Activated T-cell treated with anti-CD3 and anti-CD28 coated beads, Interleukin-2, amount 50 U/mL, for 72 hours (primary cell): ENCODE measurements at places on chromosomes 12 and 14. TPM values are rescaled to one million over a fixed set of nuclear protein-coding genes. Genes with fewer than 3 reads are reported as not detected.

Gene RASSF8
- total RNA-seq, result 1.3 TPM

Gene SCN8A
- 0.79 TPM for total RNA-seq

Gene TAS2R13
- total RNA-seq, result 0.53 TPM

- no peak for DNase-seq
Measured at GRCh38 chr14:73234586-73235394, 2.5 kb upstream of the PAPLN start.

- peak; percentile 59 for DNase-seq
Measured at GRCh38 chr12:125185740-125186470, 120.7 kb downstream of the AACS start.

- no peak for DNase-seq
Measured at GRCh38 chr14:39005044-39005880, 97.8 kb downstream of the SEC23A start.

DNA sequence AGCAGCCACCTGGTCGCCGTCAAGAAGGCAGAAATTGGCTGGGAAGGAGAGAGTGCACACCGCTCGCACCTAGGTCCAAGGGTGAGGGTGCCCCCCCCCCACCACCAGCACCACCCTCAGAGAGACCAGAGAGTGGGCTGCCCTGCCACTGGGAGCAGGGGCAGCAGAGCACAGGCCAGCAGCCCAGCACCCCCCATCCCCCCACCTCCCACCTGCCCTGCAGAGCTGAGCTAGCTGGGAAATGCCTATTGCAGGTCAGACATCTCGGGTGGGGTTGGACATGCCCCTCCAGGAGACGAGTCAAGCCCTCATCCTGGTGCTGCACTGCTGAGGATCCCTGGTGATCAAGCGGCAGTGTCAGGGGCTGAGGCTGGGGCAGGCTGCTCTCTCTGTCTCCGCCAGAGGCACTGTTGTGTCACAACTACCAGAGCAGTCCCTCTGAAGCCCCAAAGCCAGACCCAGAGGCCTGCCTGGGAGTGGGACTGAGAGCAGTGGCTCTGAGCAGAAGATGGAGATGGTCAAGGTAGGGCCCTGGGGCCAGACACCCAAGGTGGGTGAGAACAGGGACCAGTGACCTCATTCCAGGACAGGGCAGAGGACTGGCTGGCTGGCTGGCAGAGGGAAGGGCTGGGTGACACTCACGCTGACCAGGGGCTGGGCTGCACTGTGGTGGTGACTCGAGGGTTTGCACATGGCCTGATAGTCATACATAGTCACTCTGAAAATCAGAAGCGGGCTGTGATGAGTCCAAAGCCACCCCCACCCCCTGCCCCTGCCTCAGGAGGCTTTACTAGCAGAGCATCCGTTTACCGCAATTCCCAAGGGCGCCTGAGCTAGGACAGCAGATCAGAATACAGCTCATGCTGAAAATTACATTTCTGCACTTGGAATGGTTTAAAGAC lies 19.7 kb upstream of the LRTM2 start:
- no peak for DNase-seq

GRCh38 chr12:96752211-96752610 lies 154.8 kb upstream of the NEDD1 start:
- DNase-seq, result no peak

DNA sequence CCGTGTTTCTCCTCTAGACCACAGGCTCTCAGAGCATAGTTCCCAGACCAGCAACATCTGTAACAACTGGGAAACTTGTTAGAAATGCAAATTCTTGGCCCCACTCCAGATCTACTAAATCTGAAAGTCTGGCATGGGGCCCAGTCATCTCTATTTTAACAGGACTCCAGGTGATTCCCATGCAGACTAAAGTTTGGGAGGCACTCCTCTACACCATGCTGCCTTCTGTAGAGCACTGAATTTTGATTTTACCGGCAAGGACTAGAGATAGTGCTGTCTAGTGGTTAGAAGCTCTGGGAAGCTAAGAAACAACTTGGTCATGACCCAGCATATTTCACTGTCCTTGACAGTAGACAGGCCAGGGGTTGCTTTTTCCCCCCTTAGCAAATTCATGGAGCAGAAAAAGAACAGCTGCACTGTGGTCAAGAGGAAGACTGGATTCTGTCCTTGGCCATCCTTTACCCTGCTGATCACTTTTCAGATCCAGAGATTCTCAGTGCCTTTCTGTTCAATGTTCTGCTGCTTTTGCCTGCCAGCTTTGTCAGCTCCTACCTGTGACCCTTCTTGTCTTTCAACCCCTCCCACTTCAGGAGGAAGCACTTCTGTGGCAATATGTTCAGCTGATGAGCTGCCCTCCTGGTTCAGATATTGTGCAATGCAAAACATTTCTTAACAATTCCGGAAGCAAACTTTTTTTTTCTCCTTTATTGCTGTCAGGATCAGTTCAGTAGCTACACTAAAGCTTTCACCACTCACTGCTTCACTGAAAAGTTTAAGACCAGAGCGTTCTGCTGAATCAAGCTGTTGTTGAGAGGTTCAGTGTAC lies 133.8 kb upstream of the NUDT4 start:
- peak; percentile 19 for DNase-seq

- no peak for DNase-seq
Measured at GRCh38 chr12:122846622-122847515, 11.6 kb downstream of the HIP1R start.
